ENCODE measurements at places on chromosomes 3 and 15.

DNA sequence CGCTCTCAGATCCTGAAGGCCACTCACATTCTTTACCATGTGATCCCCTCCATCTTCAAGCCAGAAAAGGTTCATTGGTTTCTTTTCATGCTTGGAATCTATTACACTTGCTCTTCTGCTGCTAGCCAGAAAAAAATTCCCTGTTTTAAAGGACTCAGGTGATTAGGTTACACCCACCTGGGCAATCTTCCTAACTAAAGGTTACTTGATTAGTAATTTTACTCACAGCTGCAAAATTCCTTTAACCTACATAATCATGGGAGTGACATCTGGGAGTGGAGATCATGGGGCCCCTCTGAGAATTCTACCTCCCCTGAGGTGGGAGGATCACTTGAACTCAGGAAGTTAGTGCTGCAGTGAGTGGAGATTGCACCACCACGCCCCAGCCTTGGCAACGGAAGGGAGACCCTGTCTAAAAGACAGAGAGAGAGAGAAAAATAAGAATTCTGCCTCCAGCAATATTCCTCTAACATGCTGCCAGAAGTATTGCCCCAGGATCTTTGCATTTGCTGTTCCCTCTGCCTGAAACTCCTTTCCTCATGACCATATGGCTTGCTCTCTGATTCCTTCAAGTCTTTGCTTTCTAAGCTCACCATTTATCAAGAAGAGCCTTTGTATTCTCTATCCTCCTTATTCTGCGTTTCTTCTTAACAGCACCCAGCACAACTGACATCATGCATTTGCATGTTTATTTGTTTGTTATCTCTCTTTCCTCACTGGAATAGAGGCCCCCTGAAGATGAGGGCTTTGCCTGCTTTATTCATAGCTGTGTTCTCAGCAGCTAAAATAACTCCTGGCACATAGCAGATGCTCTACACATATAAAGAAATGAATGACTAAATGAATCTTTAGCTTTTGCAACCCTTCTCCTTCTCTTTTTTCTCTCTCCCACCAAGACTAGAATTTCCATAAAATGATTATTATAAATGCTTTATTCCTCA lies 68.2 kb downstream of the EDEM1 start:
- no peak for DNase-seq

DNA sequence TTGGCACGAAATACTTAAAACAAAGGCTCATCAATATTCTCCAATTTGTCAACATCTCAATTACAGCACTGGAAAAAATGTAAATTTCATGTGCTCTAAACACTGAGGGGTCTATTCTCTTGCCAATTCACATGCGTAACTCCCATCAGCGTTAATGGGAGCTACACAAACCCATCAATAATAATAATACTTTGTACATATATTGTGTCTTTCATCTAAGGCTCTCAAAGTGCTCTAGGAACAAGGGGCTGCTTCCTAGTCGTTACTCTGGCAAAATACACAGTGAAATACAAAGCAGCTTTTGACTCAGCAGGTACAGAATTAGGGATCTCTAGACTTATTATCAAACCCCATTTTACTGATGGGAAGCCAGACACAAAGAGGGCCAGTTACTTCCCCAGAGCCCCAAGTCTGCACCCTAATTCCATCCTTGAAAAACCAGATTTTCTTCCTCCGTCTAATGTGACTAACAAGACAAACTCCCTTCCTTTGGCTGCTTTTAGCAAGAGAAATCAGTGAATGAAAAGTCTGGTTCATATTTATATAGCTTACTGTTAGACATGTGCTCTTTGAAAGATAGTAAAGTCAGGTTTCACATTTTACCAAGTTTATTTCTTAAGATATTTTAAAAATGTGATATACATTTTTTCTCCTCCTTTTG lies 20.0 kb downstream of the MEIS2 start:
- no peak for DNase-seq

DNA sequence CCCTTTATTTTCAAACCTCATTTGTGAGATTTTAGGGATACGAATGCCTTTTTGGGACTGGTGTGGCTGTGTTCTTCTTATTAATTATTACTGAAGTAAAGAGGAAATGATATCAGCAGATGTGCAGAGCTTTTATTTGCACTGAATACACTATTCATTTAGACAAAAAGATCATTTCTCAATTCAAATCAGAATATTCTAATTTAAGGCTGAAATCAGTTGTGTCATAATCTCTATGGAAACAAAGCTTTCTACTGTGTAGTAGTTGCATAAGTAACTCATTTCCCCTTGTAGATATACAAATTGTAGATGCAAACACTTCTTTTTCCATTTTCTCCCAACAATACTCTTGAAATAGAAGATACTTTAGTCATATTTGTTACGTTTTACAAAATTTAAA lies 56.0 kb downstream of the PDE8A start:
- DNase-seq: no peak

- DNase-seq: no peak
Observed at GRCh38 chr3:25453619-25454004, 25.5 kb downstream of the RARB start.

DNA sequence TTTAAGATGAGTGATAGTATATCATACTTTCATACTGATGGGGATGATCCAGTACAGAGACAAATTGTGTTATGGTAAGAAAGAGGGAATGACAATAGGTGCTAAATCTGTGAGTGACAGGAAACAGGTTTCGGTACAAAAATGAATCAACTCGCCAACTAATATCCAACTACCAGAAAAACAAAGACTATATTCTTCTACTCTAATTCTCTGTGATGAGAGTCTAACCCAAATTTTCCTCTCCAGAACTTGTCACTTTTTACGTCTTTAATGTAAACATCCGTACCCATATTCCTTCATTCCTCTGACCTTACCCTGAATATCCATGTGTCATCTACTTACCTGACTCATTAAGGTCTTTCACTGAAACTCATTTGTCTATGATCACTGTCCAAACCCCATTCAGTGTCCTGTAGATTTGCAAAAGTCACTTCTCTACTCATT lies 39.6 kb downstream of the SCAPER start:
- DNase-seq: no peak

DNA sequence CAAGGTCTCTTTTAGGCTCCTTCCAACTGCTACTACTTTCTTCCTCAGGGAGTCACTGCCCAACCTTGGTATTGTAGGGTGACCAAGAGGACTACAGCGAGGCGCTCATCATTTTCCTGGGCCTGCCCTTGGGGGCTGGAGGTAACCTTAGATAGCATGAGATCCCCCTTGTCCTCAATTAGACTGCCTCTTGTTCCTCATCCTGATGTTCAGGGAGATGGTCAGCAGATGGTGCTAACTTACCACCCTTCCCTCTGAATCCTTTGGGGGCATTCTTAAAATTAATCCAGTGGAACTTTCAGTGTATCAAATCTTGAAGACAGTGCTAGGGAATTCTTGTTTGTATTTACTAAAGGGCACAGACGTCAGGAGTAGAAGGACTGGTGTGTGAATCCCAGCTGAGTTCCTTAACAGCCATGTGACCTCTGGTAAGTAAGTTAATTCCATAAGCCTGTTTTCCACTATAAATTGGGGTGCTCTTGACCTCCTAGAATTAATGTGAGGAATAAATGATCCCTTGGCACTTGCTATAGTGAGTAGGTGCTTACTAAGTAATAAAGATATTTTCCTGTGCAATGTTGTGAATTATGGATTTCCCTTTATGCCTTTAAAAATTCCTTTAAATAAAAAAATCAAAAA lies 4.1 kb upstream of the CLPX start:
- DNase-seq: peak; percentile 91

- no peak for DNase-seq
Observed at GRCh38 chr3:141011997-141012262, 39.2 kb upstream of the SPSB4 start.

- DNase-seq: no peak
Observed at GRCh38 chr3:177569875-177570657, 372.8 kb upstream of the TBL1XR1 start.

DNA sequence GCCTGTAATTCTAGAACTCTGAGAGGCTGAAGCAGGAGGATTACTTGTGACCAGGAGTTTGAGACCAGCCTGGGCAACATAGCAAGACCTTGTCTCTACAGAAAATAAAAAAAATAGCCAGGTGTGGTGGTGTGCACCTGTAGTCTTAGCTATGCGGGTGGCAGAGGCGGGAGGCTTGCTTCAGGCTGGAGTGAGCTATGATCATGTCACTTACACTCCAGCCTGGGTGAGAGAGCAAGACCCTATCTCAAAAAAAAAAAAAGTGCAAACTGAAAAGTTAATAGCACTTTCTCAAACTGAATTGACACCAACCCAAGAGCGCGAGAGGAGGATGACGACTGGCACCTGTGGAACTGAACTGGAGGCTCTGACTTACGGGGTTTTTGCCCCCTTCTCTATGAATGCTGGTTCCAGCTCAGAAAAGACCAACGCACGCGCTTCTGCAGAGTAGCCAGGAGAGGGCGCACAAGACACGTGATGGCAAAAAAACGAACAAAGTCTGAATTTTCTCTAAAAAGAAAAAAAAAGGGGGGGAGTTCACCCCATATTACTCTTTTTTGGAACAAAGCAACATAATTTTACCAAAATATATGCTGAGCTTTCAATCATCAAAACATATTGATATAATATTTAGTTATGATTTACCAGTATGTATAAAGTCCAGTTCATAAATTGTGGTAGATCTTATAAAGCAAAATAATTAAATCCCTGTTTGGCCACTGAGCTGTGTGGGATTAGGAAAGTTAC lies 23.7 kb downstream of the CFAP92 start:
- peak; percentile 81 for DNase-seq

DNA sequence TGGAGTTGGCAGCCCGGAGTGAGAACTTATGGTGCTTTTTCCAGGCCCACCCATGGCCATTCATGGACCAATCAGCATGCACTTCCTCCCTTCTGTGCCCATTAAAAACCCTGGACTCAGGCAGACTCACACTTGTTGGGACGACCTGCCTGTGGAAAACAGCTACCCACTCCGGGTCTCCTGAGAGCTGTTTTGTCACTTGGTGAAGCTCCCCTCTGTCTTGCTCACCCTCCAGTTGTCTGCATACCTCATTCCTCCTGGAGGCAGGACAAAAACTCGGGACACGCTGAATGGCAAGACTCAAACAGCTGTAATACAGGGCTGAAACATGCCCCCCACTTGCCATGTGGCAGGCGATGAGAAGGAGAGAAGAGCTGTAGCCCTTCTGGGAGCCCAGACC lies 35.2 kb downstream of the ROPN1B start:
- no peak for DNase-seq

- peak; percentile 73 for DNase-seq
Observed at GRCh38 chr15:63870487-63871209, 36.9 kb upstream of the HERC1 start.

DNA sequence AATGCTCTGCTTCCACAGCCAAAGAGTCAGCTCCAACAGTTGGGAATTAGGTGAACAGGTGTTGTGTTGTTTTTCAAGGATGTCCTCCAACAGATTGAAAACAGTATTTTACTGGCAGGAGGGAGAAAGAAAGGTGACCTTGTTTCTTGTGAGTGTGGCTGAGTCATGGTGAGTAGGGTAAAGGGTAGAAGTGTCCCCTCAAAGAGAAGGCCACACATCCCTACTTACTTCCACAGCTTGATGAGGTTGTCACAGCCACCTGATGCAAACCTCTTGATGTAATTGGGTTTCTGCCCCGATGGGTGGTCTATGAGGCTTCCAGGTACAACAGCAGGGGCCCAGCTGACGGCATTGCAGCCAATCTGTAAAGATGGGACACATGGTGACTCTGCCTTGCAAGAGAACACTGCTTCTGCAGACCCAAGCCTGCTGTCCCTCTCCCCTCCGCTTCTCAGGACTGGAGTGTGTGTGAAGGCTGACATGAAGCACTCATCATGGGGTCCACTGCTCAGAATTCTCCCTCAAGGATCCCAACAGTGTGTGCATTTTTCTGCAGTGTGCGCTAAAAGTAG lies 12.7 kb upstream of the GHRL start:
- no peak for DNase-seq

DNA sequence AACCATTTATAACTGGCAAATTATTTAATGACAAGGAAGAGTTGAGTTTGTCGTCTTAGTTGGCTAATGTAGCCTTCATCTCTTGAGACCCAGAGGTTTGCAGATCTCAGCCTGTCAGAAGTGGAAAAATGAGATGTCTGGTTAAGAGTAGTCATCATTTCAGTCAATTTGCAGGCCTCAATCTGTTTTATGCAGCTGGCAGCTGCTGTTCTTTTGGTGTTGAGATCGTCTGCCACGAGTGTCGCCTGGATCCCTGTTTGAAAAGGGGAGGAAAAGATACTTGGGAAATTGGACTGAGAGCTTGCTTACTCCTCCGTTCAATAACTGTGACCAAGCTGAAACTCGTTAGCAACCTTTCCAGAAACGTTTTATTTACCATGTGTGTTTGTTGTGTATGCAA lies 2.3 kb downstream of the PHLDB2 start:
- no peak for DNase-seq

- DNase-seq: no peak
Observed at GRCh38 chr15:99054892-99055291, 47.3 kb upstream of the PGPEP1L start.

DNA sequence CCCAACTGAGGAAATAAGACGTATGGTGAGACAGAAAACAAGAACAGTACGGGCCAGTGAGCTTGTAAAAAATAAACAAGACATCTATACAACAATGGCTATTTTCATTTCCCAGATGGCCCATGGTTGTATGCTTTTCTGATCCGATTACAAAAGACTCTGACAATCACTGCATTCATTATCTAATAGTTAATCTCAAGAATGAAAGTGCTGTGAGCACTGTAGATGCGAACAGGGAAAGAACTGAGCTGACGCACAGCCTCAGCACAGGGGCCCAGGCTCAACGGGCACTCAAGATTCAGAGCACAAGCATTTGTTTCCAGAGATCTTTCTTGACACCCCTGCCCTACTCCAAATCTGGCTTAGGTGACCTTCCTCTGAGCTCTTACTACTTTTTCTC lies 6.9 kb downstream of the MTMR10 start:
- DNase-seq: no peak

- DNase-seq: peak; percentile 21
Observed at GRCh38 chr3:184305577-184305976, 6.5 kb downstream of the PSMD2 start.

DNA sequence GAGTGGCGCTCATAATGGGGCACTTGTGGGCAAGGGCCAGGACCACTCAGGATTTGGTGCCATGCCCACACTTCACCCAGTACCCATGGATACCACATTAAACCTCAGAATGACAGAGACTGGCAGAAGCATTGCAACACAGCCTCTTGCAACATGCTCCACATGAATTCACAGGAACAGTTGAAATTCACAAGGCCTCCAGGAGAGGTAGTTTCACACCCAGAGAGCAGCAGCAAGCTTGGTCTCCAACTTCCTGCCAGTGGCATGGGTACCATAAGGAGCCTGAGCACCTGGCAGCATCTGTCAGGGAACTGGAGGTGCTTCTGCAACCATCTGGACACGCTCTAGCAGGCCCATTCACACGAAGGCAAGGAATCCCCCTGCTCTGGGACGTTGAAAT lies 101.0 kb downstream of the OSBPL10 start:
- DNase-seq: no peak

GRCh38 chr3:152574461-152575079 lies 260.4 kb upstream of the P2RY1 start:
- peak; percentile 67 for DNase-seq

GRCh38 chr15:51658664-51659063 lies 22.6 kb upstream of the SCG3 start:
- DNase-seq: peak; percentile 11

- no peak for DNase-seq
Observed at GRCh38 chr3:94167796-94168195, 104.9 kb downstream of the NSUN3 start.

Data from KBM-7 (cell line).